ENCODE measurements at places on chromosomes 5 and 9. TPM values are rescaled to one million over a fixed set of nuclear protein-coding genes. Genes with fewer than 3 reads are reported as not detected.

The PCDHA12 gene
- polyA plus RNA-seq: 0.03 TPM

The ESM1 gene
- polyA plus RNA-seq: not detected

- DNase-seq: peak; percentile 1
These were observed 73.6 kb upstream of the ADAMTS16 start for GRCh38 chr5:5066276-5067186.

The TAF11L10 gene
- not detected for polyA plus RNA-seq

GRCh38 chr9:93050231-93050630 lies 8.3 kb upstream of the SUSD3 start:
- no peak for DNase-seq

- DNase-seq: no peak
These were observed 1.7 kb downstream of the KCNT1 start for GRCh38 chr9:135703726-135704125.

Measured in small intestine (tissue), 16 donors.